ENCODE measurements at places on chromosomes 1 and 21.

DNA sequence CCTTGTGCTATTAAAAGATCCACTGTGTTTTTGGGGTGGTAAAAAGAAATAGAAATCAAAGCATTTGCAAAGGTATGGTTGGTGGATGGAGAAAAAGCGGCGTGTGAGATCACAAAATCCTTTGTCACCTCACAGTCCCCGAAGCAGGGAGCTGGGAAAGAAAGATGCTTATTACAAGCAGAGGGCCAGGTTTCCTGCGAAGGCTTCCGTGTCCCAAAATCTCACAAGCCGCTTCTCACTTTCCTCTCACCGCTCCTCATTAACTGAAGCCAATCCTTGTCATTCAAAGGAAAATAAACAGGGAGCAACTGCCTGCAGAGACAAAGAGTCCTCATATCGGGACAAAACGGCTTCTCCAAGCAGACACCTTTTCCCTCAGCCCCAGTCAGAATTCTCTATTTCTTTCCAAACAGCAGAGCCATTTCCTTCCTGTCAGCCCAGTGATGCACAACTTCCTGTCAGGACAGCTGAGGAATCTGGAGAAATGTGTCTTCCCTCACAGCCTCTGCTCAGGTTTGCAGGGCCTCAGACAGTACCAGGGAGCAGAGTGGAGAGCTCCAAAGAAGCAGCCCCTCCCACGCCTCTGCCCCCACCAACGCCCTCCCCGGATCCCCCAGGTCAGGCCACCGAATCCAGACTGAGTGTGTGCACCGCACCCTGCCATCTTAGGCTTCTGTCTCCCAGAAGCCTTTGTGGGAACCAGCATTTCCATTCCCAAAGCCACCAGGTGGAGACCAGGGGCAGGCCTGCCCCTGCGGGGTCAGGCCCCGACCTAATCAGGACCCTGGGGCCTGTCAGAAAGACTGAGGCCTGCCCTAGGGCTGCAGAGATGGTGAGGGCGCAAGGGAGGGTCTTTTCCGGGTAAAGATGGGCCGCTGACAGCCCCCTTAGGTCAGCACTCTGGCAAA lies 29.6 kb downstream of the KCNN3 start:
- peak; percentile 44 for DNase-seq

- DNase-seq: no peak
These were observed 46.8 kb upstream of the USP25 start for GRCh38 chr21:15682977-15683376.

GRCh38 chr1:109668123-109668775 lies 392 bp downstream of the GSTM2 start:
- DNase-seq: no peak

DNA sequence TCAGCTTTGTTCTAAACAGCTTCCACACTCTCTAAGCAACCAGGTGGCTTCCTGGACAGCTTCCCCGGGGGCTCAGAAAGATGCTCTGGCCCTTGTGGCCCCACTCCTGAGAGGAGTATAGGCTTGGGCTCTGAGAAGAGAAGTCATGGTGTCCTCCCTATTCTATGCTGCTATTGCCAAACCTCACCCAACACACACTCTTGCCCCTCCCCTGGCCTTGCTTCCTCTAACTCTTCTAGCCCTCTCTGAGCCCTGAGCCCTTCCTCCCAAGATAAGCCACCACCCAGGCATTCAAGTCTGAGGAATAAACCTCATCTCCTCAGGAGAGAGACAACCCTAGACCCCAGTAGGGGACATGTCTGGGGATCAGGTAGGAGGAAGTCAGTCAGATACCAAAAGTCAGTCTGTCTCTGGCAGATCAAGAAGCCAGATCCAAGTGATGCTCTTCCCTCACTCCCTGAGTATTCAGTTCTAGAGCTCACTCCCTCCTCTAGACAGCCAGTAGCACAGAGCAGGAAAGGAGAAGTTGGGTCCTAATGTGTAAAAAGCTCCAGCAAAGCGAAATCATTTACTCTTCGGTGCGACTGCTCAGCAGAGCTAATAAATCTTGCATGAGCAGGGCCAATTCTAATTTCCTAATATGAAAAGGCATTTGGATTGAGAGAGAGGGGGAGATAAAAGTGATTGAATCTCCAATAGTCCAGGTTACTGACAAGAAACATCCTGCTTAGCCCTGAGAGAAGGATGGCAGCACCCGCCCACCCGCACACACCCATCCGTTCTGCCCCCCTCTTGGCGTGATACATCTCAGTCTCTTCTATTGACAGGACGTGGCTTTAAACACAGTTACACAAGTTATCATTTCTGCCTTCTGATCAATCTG lies 50.5 kb downstream of the DMAP1 start:
- DNase-seq: no peak

- no peak for DNase-seq
These were observed 1.7 kb upstream of the CTSE start for GRCh38 chr1:206025283-206025820.

DNA sequence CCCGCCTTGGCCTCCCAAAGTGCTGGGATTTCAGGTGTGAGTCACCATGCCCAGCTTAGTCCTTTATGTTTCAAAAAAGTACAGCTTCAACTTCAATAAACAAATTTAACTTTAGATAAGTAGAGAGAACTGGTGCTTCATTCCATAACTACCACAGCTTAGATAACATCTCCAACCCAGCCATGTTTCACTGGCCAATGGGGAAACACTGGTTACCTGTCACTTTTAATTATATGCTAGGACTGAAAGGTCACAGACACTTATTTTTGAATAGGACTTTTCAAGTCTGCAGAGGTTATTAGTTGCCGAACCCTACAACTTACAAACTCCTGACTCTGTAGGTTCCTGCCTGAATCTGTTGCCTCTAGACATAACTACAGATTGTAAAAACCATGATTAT lies 56.5 kb upstream of the ST6GALNAC3 start:
- no peak for DNase-seq

DNA sequence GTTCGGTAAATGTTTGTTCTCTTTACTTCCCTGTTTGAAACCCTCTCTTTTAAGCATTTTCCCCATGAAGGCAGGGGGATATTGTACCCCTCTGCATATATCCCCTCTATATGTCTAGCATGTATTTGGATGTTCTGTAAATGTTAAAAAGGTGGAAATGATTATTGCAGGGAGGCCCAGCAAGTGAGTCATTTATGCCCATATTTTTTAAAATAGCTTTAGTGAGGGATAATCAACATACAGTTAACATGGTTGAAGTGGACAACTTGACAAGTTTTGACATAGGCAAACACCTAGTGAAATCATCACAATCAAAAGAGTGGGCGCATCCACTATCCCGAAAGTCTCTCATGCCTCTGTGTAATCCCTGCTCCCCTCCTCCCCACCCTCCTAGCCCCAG lies 20.8 kb upstream of the RGS16 start:
- no peak for DNase-seq

DNA sequence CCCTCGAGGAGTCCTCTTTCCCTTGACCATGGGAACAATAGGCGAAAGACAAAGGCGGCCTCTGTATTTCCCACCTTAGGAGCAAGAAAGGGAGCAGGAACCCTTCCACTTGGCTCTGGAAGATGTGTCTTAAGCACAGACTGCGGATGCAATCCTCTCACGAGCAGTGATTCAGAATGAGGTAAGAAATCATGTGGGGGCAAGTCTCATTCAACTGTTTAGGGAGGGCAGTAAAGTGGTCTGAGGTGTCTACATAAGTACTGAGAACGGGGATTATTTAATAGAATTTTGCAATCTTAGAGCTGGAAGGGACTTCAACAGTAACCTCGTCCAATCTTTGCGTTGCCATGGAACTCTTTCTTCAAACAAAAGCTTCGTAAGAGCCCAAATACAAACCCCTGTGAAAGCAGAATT lies 1.6 kb upstream of the DYRK3 start:
- peak; percentile 9 for DNase-seq

DNA sequence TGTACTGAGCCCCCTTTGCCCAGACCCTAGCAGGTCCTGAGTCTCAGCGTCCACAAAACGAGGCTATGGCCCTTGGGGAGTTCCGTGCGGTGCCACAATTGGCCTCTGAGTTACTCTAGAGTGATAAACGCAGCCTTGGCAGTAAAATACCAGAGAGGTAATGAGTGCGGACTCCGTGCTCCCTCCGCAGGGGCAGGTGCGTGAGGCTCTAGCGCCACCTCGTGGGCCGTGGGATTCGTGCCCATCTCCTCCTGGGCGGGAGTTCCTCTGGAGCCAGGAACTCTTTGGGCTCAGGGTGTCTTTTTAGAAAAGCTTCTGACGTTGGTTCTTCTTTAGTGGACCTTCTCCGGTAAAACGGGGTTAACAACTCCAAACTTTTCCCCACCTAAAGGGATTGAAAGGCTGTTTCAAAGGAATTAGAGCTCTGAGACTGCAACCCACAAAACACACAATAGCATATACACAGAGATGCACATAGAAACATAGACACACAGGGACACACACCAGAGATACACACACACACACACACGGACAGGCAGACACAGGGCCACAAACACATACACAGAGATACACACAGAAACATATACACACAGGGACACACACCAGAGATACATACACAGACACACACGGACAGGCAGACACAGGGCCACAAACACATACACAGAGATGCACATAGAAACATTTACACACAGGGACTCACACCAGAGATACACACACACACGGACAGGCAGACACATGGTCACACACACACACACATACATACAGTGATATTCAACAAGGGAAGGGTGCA lies 99.4 kb downstream of the KCNJ15 start:
- peak; percentile 86 for DNase-seq

GRCh38 chr1:116529199-116529631 lies 41.6 kb downstream of the CD58 start:
- DNase-seq: no peak

GRCh38 chr1:36328088-36328480 lies 4.6 kb upstream of the EVA1B start:
- no peak for DNase-seq

- DNase-seq: no peak
These were observed 45.3 kb downstream of the GPATCH2 start for GRCh38 chr1:217585577-217585976.

DNA sequence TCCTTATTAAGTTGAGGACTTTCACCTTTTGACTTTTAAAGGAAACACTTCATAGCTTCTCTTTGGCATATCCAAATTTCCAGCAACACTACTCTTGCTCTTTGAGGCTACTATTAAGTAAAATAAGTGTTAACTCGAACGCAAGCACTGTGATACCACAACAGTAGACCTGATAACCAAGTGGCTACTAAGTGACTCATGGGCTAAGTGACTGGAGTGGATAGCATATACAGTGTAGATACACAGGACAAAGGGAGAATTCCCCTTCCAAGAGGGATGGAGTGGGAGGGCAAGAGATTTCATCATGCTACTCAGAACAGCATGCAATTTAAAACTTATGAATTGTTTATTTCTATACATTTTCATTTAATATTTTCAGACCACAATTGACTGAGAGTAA lies 9.8 kb upstream of the KCNA3 start:
- no peak for DNase-seq

- DNase-seq: no peak
These were observed 80.1 kb upstream of the ATF3 start for GRCh38 chr1:212528501-212528900.

DNA sequence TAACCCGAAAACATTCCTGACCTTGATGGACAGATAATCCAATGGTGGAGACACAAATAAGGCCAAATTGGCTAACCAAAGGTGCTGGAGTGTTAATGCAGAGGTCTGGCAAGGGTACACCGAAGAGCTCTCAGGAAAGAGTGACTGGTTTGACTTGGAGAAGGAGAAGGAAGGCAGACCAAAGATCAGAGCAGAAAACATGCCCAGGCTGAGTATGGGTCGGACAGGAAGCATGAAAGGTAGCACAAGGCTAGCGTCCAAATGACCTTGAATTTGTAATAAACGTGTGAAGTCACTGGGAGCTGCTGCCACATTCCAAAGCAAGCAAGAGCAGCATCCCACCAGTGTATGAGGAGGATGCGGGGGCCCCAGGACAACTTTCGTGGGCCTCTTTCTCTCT lies 45.7 kb downstream of the APP start:
- no peak for DNase-seq

GRCh38 chr21:41406340-41406739 lies 19.7 kb upstream of the MX1 start:
- no peak for DNase-seq

DNA sequence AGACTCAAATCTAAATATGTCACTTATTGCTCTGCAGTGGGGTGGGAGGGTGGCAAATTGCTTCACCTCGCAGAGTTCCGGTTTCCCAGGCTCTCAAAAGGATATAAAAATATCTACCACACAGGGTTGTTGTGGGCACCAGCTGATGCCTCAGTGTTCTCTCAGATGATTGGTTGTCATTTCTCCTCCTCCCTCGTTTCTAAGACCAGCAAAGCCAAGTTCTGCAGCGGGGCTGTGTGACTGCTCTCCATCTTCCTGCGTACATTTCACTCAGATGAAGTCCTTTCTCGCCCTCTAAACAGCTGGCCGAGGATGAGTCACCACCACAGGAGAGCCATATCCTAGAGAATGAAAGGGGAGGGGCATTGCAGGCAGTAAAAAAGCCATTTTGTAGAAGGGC lies 35.0 kb upstream of the VWA5B1 start:
- DNase-seq: peak; percentile 8

GRCh38 chr21:34888569-34889319 lies 160.4 kb downstream of the RUNX1 start:
- peak; percentile 97 for DNase-seq

GRCh38 chr1:6424000-6424565 lies 493 bp upstream of the ESPN start:
- DNase-seq: peak; percentile 34
